ENCODE measurements at places on chromosomes 1 and 21.

DNA sequence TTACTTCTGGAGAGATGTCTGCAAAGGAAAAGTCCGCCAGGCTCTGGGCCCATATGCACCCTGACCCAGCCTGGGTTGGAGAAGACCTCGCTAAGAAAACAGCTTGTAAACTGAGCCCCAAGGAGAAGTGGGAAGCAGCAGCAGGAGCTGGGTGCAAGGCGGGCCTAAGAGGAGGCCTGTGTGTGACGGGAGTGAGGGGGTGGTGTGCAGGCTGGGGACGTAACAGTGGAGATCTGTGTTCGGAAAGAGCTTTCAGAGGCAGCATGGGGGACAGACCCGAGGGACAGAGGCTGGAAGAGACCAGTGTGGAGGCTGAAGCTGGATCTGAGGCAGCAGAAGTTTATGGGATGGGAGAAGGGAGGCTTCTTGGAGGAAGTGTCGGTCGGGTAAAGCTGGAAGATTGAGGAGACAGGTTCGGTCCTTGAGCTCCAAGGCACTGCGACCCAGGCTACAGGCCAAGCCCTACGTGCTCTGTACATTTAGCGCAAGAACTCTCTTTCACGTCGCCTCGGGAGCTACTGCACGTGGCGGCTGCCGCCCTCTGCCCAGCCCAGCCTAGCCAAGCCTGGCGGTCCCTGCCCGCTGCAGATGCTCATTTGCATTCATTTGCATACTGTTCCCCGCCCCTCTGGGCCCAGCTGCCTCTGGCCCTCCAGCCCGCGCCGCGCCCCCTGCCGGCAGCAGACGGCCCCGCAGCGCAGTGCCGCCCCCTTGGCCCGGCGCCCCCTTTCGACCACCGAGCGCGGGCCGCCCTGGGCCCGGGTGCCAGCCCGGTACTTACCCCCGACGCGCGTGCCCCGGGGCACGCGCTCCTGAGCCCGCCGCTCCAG lies 6.3 kb downstream of the HPCA start:
- DNase-seq, result no peak

GRCh38 chr1:158028969-158029368 lies 35.5 kb downstream of the KIRREL1 start:
- DNase-seq, result no peak

- DNase-seq, result no peak
These were observed 83.2 kb downstream of the PLXNA2 start for GRCh38 chr1:208161005-208161404.

DNA sequence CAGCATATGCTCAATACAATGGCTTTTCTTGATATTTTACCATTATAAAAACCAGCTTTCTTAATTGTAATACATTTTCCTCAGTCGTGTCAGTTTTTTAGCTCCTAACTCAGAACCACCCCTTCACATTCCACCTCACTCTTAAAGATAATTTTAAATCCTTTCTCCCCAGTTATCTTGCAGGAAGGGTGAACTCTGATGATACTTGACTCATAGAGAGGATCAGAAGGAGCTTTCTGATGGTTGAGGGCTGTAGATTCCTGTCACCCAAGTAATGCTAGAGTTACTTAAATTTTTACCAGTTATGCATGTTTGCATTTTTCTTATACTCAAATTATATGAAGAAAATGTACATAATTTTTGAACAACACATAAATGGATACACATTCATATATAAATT lies 233.7 kb downstream of the NCAM2 start:
- DNase-seq, result no peak

DNA sequence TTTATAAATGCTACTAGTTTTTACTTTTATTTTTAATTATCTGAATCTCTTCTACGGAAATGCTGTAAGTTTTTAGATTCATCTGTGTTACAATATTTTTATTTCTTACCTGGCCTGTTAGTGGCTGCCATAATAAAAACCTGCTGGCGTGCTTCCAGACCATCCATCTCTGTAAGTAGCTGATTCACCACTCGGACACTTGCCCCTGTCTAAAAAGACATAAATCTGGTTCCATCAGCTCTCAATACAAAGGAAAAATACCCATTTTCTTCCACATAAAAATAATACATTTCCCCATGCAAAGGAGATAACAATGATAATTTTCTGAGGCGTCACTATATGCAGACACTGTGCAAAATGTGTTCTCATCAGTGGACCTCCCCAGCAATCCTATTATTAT lies 62.0 kb downstream of the NVL start:
- no peak for DNase-seq

DNA sequence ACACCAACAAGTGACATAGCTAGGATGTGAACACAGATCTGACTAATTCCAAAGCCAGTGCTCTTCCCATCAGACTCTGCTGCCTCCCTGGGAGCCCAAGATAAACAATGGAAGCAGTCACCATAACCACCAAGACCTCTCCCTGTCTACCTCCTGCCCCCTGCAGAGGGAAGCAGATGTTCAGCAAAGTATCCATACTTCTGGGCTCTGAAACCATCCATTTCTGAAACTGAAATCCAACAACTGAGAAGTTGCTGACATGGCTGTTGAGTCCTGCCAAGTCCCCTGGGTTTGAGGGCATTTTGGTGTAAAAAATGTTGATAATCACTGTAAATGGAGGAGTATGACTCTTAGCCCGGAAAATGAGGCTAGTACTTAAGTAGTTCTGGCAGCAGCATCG lies 102.1 kb downstream of the TYW3 start:
- DNase-seq, result no peak

- DNase-seq, result no peak
These were observed 33.6 kb upstream of the GPR52 start for GRCh38 chr1:174414203-174414602.

GRCh38 chr1:48077795-48078222 lies 80.6 kb upstream of the TRABD2B start:
- DNase-seq, result no peak

- DNase-seq, result no peak
These were observed 52.8 kb downstream of the DUSP10 start for GRCh38 chr1:221689138-221689537.

GRCh38 chr1:213652109-213652508 lies 335.7 kb upstream of the PROX1 start:
- no peak for DNase-seq

DNA sequence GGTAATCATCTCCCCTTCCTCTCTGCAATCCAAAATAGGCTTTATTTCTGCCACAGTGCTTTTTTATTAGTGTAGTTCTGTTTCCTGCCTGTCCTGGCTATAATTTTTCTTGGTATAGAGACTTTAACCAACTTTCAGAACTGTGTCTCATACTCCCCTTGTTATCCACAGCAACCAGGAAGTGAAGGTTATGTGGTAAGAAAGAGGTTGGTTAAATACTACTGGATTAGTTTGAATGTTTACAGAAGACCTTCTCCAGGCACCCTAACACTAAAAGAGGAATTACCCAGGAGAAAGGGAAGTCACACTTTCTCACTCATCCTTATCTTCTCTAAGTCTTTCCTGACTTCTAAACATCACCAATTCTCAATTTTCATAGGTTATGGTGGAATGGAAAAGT lies 17.8 kb upstream of the TNFSF4 start:
- no peak for DNase-seq

DNA sequence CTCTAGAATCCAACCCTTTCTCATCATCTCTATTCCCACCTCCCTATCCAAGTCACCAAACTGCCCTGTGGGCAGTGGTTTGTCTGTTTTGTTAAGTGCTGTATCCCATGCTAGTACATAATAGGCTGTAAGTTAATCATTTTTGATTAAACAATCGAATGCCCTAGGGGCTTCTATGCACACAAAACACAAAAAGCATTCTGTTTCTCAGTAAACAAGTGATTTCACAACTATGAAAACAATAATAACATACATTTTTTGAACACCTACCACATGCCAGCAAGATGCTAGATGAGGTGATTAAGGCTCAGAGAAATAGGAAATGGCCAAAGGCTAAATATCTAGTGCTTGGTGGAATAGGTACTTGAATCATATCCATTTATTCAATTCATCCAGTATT lies 5.0 kb upstream of the GUCA2B start:
- DNase-seq, result no peak

All from activated T-helper 1 cell treated with anti-CD3 and anti-CD28 coated beads, Interleukin-2, amount 50 U/mL, for 16 hours (primary cell).